ENCODE measurements at places on chromosomes 4 and X.
A peak's percentile ranks its signal among the peaks of the same experiment; 100 is the strongest.

DNA sequence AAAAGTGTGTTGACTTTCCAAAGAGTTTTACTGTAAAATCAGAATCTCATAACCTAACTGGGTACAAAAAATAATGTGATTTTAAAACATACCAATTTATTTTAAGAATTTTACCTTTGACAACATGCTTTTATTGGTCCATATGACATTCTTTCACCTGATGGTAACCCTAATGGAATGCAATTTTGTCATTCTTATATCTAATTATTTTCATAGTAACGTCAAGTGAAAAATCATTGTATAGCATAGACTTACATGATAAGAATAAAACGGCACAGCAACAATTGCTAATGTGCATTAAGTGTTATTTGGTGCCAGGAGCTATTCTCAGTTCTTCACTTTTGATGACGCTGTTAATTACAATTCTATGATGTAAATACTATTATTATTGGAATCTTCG is 13.6 kb downstream of the UNC5C start:
- no peak for DNase-seq
- no peaks in the 10 kb centered on the region for H3K4me1 ChIP-seq

DNA sequence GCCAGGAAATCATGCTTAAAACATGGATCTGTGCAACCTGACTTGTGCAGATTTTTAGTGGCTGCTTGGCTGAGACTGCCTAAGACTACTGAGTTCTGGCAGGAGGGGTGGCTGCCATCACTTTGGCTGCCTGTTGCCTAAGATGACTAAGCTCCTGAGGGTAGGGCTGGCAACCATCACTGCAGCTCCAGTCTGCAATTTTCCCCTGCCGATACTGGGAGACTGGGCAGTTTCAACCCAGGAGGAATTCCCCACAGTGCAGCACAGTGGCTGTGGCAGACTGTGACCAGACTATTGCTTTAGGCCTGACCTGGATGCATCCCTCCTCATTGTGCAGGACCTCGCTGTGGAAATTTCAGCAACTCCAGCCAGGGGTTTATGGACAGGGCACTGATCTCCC is 544.9 kb downstream of the ANKRD50 start:
- no peak for DNase-seq
- H3K4me1 ChIP-seq, result no peaks in the 10 kb centered on the region
- no peak overlapping the region for H3K4me3 ChIP-seq
- H3K27me3 ChIP-seq, result no peaks in the 10 kb centered on the region
- no peaks in the 10 kb centered on the region for H3K36me3 ChIP-seq
- no peak overlapping the region for H3K27ac ChIP-seq

DNA sequence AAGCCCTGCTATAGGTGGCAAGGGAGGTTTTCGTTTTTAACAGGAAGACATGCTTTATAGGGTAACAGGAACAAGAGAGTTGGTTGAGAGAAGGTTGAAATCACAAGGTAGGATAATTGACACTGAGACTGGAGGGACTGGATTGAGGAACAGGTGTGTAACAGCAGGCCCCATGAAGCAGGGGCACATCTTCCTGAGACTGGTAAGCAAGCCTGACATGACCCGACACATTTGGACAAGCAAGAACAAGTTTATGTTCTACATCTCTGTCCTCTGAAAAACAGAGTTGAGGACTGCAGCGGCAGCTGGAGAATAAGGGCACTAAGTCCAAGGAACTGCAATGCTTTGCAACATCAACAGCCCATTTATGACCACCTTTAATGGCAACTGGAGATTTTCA is 5.2 kb downstream of the RPS4X start:
- DNase-seq, result no peak
- no peaks in the 10 kb centered on the region for H3K27me3 ChIP-seq
- H3K4me3 ChIP-seq, result no peak overlapping the region
- peaks cover 26% of the 10 kb centered on the region for H3K4me1 ChIP-seq
- peaks cover 66% of the 10 kb centered on the region for H3K36me3 ChIP-seq
- H3K27ac ChIP-seq, result no peak overlapping the region

DNA sequence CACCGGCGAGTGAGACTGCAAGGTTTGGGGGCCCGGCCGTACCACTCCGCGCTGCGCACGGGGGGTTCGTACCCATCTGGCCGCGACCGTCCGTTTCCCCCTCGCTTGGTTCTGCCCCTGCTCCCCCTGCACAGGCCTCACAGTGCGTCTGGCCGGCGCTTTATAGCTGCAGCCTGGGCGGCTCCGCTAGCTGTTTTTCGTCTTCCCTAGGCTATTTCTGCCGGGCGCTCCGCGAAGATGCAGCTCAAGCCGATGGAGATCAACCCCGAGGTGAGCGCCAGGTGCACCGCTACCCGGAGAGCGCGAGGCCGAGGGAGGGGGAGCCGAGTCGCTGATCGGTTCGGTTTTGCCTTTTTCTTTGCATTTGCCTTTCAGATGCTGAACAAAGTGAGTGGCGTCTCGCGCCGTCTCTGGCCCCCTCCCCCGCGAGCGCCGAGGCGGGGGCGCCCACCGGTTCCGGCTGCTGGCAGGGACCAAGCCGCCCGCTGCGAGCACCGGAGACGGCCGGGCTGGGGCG is at the start of gene UCHL1:
Gene UCHL1, plus strand, starts transcription at position 189 of the 517 bp plus-strand sequence. Its CDS starts 49 bp downstream, at position 238.
- H3K27ac ChIP-seq, result no peak within 1 kb of the TSS
- no peak for DNase-seq
- peaks cover 22% of the 10 kb centered on the region for H3K27me3 ChIP-seq

DNA sequence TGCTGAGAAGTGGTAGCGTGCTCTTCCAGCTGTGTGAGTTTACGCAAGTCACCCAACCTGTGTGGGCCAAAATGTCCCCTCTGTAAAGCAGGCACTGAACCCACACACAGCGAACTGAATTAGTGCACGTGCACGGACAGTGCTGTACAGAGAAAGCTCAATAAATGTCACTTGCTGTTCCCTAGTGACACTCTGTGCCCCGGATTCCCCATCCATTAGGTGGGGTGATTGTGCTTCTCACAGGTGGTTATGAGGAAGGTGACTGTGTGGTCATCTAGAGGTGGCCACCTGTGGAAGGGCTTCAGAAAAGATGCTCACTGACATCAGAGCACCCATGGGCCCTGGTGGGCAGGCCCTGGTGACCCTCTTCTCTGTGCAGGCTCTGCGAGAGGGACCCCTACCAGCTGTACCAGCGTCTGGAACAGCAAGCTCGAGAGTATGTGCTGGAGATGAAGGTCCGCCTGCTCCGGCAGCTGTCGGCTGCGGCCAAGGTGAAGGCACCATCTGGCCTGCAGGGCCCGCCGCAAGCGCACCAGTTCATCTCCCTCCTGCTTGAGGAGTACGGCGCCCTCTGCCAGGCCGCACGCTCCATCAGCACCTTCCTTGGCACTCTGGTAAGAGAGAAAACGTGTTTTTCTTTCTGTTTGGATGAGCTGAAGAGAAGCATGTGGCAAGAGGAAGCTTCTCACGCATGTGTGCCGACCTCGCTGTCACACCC is 94.3 kb downstream of the FAM193A start:
- no peak for DNase-seq
- no peaks in the 10 kb centered on the region for H3K27me3 ChIP-seq
- no peak overlapping the region for H3K4me3 ChIP-seq
- H3K36me3 ChIP-seq, result peaks cover 66% of the 10 kb centered on the region
- no peak overlapping the region for H3K27ac ChIP-seq

GRCh38 chr4:20773144-20773997 is 73.1 kb downstream of the PACRGL start:
- H3K4me1 ChIP-seq, result peaks cover 4% of the 10 kb centered on the region
- no peaks in the 10 kb centered on the region for H3K36me3 ChIP-seq
- no peak for DNase-seq
- H3K27ac ChIP-seq, result no peak overlapping the region
- no peak overlapping the region for H3K4me3 ChIP-seq
- no peaks in the 10 kb centered on the region for H3K27me3 ChIP-seq

DNA sequence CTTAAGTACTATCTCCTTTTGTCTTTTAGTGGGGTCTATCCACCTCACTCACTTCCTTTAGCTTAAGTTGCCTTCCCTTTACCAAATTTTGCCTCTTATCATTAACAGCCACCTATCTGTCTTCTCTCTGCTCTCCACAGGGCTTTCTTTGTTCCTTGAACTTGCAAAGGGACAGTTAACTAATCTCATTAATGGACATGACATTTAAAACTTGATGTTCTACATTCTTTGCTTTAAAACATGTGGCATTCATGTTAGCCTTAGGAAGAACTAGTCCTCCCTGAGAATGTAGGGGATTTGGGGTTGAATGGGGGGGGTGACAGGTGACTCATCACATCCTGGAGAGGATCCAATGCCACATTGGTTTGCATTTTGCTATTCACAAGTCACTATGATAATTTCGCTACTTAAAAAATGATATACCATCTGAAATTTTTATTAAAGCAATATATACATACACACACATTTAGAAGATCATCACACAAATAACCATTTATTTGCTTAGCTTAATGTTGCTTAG is 41.0 kb upstream of the DMD start:
- no peaks in the 10 kb centered on the region for H3K36me3 ChIP-seq
- H3K27me3 ChIP-seq, result no peaks in the 10 kb centered on the region
- DNase-seq, result no peak
- H3K4me1 ChIP-seq, result no peaks in the 10 kb centered on the region
- no peak overlapping the region for H3K4me3 ChIP-seq
- H3K27ac ChIP-seq, result no peak overlapping the region

DNA sequence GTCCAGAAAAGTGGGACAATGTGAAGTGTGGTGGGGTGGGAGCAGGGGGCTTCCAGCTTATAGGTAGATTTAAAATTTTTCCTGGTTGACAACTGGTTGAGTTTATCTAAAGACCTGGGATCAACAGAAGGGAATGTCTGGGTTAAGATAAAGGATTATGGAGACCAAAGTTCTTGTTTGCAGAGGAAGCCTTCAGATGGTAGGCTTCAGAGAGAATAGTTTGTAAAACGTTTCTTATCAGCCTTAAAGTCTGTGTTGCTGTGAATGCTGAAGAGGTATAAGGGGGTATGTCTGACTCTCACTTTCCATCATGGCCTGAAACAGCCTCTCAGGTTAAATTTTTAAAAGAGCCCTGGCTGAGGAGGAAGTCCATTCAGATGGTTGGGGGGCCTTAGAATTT is 20.5 kb downstream of the MGST2 start:
- no peak for DNase-seq
- no peak overlapping the region for H3K4me3 ChIP-seq
- H3K27ac ChIP-seq, result no peak overlapping the region
- H3K36me3 ChIP-seq, result no peaks in the 10 kb centered on the region

GRCh38 chr4:82930848-82931755 is 30.6 kb downstream of the THAP9 start:
- no peaks in the 10 kb centered on the region for H3K27me3 ChIP-seq
- no peak for DNase-seq
- H3K4me1 ChIP-seq, result no peaks in the 10 kb centered on the region
- no peak overlapping the region for H3K4me3 ChIP-seq
- peaks cover 17% of the 10 kb centered on the region for H3K36me3 ChIP-seq

GRCh38 chr4:181507938-181508337 is 735.3 kb upstream of the TENM3 start:
- H3K4me1 ChIP-seq, result no peaks in the 10 kb centered on the region
- H3K27ac ChIP-seq, result no peak overlapping the region
- DNase-seq, result no peak
- no peak overlapping the region for H3K4me3 ChIP-seq
- no peaks in the 10 kb centered on the region for H3K36me3 ChIP-seq
- no peaks in the 10 kb centered on the region for H3K27me3 ChIP-seq

GRCh38 chr4:25928379-25929297 is 14.6 kb downstream of the SMIM20 start:
- H3K4me3 ChIP-seq, result no peak overlapping the region
- H3K36me3 ChIP-seq, result peaks cover 6% of the 10 kb centered on the region
- no peaks in the 10 kb centered on the region for H3K27me3 ChIP-seq
- no peak for DNase-seq

DNA sequence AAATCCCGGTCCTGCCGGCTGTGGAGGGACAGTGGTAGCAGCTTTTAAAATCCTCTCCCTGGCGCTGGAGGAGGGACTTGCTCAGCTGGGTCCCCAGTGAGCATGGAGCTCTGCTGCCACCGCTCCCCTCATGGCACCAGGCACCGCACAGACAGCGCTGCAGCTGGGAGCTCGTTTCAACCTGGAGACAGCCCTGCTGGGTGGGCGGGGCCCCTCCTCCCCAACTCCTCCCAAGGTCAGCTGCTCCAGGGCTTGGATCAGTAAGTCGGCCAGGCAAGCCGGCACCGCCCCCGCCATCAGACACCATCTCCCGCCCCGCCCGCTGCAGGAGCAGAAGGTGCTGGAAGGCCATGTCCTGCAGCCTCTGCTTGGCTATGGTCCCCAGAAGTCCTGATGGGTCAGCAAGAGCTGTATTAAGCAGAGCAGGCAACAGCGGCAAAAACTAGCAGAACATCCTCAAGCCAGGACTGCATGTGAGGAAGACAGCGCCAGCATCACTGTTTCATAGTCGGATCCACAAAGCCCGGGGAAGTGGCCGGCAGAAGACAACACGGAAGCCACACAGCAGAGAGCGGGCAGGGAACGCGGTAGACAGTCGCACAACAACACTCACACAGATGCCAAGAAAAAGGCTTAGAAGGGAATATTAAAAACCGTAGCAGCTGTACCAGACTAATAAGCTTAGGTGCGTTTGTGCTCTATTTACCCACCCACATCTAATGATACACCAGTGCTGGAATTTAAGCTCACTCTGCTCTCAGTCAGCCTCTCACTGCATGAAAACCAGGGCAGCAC is 16.2 kb downstream of the ZFYVE28 start:
- DNase-seq, result no peak
- H3K36me3 ChIP-seq, result no peaks in the 10 kb centered on the region
- peak overlapping the region; percentile 25 for H3K4me3 ChIP-seq
- H3K4me1 ChIP-seq, result peaks cover 33% of the 10 kb centered on the region
- H3K27ac ChIP-seq, result no peak overlapping the region

GRCh38 chr4:55184600-55185523 is 59.5 kb upstream of the KDR start:
- H3K4me1 ChIP-seq, result no peaks in the 10 kb centered on the region
- no peak overlapping the region for H3K4me3 ChIP-seq
- peaks cover 7% of the 10 kb centered on the region for H3K27me3 ChIP-seq
- H3K27ac ChIP-seq, result no peak overlapping the region
- no peaks in the 10 kb centered on the region for H3K36me3 ChIP-seq

- H3K4me1 ChIP-seq, result no peaks in the 10 kb centered on the region
- no peak overlapping the region for H3K4me3 ChIP-seq
- no peak for DNase-seq
- no peak overlapping the region for H3K27ac ChIP-seq
- H3K36me3 ChIP-seq, result no peaks in the 10 kb centered on the region
Measured at GRCh38 chrX:23292354-23292987, 42.2 kb upstream of the PTCHD1 start.

GRCh38 chrX:15960237-15960636 is 105.6 kb upstream of the AP1S2 start:
- no peak overlapping the region for H3K27ac ChIP-seq
- no peak for DNase-seq
- H3K4me3 ChIP-seq, result no peak overlapping the region
- no peaks in the 10 kb centered on the region for H3K36me3 ChIP-seq
- H3K27me3 ChIP-seq, result no peaks in the 10 kb centered on the region

All from CD4-positive, alpha-beta T cell (primary cell).